ENCODE measurements at places on chromosomes 6 and 20.

- DNase-seq, result no peak
Measured at GRCh38 chr20:32320305-32320704, 37.8 kb upstream of the ASXL1 start.

- DNase-seq, result no peak
Measured at GRCh38 chr6:123869334-123869733, 65.7 kb downstream of the NKAIN2 start.

DNA sequence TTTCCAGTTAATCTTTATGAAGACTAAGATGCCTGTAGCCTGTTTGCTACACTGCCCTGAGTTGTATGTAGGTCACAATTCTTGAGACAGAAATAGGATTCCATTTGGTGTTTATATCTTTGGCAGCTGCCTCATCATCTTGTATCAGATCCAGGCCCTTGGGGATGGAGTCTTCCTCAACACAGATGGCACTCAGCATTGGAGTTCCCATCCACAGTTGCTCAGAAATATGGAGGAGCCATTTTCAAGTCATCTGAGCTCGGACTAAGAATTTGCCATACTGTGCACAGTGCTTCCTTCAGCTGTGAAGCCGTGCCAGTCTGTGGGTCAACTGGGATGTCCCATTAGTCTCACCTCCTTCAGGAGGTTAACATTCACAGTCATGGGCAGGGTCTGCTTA, 156.6 kb downstream of the ZDHHC14 start:
- no peak for DNase-seq

DNA sequence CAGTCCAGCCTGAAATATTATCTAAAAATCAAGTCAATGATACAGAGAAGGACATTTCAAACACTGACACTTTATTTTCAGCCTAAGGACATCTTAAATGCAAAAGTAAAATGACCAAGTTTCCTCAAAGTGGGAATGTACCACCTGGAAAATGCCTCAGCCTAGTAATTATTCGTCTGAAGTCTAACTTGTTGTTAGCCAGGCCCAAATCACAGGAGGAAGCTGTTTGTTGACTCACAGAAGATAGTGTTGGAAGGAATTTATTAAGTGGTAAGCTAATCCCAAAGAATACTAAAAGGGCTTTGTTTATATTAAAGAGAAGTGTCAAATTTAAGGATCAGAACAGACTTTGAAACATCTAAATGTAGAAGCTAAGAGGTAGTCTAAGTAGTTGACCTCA, 2.5 kb downstream of the PDE7B start:
- no peak for DNase-seq

DNA sequence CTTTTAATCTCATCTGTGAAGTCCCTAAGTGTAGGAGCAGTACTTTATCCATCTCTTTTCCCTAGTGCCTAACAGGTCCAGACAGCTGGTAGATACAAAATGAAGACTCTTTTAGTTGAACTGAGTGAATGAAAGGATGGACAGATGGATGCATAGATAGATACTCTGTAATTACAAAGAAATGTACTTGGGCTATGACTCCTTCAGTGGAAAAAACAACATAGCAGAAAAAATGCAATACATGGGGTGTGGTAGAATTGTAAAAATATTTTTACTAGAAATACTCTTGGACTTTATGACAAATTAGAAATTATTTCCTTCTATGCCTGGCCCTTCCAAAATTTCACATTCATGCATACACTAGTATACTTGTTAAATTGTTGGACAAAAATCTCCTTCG, 29.3 kb downstream of the KCNQ5 start:
- no peak for DNase-seq

DNA sequence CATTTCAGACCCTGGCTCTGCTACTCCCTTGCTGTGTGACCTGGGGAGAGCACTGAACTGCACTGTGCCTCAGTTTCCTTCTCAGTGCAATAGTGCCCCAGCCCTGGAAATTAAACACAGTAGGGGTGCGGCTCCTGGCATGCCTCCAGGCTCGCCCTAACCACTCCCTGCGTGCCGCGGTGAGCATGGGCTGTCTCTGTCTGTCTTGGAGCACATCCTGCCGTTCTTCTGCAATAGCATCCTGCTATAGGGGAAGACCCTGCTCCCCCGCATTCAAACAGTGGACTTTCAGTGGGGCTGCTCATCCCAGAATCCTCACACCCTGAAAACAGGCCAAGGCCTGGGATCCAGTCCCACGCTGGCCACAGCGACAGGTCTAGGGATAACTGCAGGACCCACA, 129.5 kb downstream of the FOXC1 start:
- DNase-seq, result no peak

GRCh38 chr20:40463171-40463570, 225.9 kb downstream of the MAFB start:
- no peak for DNase-seq

DNA sequence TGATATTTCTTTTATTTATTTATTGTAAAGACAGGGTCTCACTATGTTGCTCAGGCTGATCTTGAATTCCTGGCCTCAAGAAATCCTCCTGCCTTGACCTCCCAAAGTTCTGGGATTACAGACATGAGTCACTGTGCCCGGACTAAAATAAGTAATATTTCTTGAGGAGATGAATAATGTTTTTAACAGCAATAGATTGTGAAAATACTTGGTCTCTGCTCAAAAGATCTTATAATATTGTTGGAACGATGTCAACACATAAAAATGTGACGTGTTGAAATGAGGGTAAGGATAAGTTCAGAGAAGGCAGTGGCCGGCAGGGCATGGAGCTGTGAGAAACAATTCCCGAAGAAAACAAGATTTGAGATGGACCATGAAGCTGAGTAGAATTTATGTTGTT, 178.7 kb downstream of the GJA1 start:
- DNase-seq, result no peak

DNA sequence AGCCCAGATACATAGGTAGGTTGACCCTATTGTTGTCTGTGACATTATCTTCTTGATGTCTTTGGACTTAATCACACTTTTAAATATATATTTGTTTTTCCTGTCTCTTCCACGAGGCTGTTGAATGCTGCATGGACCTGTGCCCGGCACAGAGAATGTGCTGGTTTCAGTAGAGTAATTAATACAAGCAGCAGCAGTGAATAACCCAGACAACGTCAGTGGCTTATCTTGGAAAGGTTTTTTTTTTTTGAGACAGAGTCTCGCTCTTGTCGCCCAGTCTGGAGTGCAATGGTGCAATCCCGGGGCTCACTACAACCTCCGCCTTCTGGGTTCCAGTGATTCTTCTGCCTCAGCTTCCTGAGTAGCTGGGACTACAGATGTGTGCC, 108.2 kb downstream of the CDH26 start:
- DNase-seq, result no peak

GRCh38 chr20:3209946-3210317, 634 bp downstream of the ITPA start:
- DNase-seq, result peak; percentile 26

DNA sequence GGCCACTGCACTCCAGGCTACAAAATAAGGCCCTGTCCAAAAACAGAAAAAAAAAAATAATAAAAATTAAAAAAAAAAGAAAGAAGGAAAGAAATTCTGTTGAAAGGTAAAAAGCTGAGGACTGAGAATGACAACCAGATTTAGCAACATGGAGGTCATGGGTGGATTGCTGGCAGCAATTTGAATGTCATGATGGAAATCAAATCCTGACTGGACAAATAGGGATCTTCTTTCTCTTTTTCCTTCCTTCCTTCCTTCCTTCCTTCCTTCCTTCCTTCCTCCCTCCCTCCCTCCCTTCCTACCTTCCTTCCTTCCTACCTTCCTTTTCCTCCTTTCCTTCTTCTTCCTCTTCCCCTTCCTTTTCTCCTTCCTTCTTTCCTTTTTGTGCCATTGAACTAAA, 553.3 kb upstream of the FLRT3 start:
- no peak for DNase-seq

- no peak for DNase-seq
Measured at GRCh38 chr6:84197708-84198107, 29.7 kb downstream of the CEP162 start.

DNA sequence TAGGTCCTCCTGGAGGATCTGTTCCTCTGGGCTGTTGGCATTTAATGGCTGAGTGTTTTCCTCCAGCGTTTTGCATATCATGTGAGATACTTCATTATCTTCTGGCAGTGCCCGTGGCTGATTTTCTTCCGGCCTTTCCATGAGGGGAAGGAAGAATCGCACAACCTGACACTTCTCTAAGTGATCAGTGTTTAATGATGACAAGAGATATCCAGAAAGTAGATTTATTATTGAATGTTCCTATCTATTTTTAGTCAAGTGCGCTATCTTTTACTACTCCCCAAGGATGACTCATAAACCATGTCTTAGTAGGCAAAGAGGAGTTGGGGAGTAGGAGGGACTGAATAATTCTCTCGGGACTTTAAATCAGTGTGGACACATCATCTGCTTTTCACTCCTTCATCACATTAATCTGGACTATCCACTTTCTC, 149.7 kb downstream of the PLCB4 start:
- DNase-seq, result peak; percentile 45

DNA sequence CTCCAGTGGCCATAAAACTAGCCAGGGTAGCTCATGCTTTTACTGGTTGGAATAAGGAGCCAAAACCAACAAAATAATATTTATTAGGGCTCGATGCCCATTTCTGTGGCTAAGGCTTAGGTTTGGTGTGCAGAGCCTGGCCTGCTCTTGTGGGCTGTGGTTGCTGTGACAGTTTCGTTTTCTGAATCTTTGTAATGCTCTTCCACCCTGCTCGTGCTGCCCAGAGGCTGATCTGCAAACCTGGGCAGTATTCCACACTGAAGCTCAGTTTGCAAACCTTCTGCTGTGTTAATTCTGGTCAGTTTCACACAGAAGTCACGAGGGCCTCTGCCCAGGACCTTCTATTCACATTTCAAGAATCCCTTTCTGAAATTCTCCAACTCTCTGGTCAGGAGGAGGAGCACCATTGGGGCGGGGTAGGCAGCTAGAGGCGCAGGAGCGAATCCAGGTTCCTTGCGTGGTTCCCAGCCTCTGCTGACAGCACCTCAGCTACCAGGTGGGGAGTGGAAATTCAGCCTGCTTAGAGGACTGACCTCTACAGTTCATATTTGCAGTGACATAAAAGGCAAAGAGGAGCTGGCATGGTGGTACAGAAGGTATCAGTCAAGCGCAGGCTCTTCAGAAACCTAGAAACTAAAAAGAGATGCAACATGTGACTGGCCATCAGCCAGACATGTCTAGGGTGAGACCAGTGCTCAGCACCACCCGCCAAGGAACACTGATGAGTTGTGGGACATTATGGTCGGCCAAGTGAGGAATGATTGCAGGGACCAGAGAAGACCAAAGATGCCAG, 14.3 kb upstream of the C20orf144 start:
- peak; percentile 79 for DNase-seq
